ENCODE measurements at places on chromosomes 13 and 19. TPM values are rescaled to one million over a fixed set of nuclear protein-coding genes. Genes with fewer than 3 reads are reported as not detected.

DNA sequence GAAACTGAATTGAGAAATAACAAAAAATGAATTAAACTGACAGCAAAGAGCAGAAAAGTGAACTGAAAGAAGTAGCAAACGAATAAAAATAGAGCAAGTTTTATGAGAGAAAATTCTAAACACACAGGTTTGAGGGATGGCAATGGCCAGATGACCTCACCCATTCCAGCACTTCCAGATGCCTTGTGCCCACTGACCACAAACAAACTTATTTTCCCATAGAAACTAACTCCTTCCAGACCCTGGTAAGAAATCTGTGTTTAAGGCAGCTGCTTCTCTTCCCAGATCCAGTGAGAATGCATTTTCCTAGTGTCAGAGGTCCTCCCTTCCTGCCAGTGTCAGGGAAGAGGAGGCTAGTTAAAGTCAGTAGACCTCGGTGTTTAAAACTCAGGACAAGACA is 51.7 kb downstream of the RXFP2 start:
- DNase-seq = no peak

DNA sequence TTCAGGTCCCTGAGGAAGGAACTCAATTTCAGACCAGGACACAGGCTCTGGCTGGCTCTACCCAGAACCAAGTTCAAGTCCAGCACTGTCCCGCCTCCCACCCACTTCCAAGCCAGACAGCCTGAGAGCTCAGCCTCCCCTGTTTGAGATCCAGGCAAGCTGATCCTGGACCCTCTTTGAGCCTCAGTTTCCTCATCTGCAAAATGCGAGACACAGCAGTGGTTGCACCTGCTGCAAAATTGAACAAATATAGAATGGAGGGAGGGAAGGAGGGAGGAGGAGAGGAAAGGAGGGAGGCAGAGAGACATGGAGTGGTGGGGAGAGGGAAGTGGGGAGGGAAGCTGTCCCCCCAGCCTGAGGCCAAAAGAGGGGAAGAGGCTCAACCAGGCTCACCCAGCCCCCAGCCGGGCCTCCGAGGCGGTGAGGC is 751 bp downstream of the TMEM221 start:
- DNase-seq = no peak

DNA sequence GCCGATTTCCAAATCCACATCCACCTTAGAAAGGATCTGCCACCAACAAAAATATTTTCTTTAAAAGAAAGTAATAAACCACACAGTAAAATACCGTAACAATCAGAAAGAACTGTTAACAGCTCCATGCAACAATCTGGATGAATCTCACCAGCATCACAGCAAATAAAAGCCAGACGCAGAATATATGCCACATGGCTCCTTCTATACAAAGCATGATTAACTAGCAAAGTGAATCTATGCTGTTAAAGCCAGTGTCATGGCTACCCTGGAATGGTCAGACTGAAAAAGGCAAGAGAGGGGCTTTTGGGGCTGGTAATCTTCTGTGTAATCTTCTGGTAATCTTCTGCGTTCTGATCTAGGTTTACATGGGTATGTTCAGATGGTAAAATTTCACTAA is 81.3 kb downstream of the SACS start:
- DNase-seq = no peak

The CGB1 gene
- 2.9 TPM for total RNA-seq

- peak; percentile 86 for DNase-seq
Measured at GRCh38 chr13:97223711-97224541, 1.8 kb downstream of the MBNL2 start.

DNA sequence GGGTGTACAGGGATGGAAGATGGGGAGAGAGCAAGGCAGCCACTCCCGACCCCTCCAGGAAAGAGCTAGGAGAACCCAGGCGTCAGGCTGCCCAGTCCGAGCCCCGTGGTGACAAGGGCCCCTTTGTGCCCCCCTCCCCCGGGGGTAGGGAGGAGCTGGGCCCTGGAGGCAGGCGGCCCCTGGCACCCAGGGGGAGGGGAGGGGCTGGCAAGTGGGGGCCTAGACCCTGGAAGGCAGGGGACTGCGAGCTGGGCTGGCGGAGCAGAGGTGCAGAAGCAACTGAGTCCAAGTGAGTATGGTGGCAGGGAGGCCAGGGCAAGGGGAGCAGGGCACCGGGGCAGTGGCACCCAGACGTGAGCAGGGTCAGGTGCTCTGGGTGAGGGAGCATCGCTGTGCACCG is at the start of gene MAG:
TSS of gene MAG (plus strand) at position 246 of the 400 bp plus-strand sequence. CDS start 3,248 bp downstream, outside the sequence.
- DNase-seq = no peak

DNA sequence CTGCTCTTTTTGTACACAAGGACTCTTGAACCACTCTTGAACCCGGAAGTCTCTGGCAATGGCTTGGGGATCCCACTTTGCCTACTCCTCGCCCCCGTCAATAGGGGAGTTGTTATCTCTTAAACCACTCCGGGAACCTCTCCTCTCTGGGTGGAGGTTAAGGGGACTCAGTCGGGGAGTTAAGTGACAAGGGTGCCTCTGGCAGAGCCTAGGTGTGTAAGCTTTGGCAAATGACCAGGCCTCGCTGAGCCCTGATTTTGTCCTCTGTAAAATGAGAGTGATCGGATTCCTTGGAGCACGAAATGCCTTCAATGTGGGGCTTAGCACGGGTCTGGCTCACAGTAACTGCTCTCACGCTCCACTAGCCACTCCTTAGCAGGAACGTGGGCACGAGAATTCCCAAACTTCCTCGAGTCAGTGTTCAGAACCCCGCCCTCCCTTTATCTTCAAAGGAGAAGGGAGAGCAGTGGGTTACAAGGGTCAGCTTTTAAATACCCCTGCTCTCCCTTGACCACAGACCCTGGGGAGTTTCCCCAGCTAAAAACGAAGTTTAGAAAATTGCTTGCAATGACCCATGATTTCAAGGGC is 193.3 kb downstream of the KATNAL1 start:
- peak; percentile 38 for DNase-seq
